ENCODE measurements at places on chromosomes 13 and 19.

DNA sequence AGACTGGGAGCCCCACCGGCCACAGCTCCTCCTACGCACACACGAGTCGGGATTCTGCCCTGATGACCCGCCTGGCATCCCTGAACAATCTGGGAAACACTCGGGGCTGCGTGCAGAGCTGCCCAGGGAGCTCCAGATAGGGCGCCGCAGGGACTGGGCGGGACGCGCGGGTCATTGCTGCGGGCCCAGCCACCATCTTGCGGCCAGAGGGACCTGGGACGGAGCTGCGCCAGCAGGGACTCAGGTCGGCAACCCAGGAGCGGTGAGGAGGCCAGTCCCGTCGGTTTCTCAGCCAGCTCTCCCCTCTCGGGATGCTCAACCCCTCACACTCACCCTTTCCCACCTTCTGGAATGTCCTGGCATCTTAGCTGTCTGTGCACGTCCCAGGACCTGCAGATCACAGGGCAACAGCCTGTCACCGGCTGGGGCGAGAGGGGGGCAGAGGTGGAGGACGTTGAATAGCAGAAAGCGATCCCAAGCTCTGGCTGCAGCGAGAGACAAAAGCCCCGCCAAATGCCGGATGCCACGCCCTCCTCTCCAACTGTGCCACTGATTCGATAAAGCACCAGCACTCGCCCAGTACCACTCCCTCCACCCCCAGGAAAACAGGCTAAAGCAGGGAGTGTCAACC, 20.4 kb upstream of the ZNF91 start:
- no peak for DNase-seq

DNA sequence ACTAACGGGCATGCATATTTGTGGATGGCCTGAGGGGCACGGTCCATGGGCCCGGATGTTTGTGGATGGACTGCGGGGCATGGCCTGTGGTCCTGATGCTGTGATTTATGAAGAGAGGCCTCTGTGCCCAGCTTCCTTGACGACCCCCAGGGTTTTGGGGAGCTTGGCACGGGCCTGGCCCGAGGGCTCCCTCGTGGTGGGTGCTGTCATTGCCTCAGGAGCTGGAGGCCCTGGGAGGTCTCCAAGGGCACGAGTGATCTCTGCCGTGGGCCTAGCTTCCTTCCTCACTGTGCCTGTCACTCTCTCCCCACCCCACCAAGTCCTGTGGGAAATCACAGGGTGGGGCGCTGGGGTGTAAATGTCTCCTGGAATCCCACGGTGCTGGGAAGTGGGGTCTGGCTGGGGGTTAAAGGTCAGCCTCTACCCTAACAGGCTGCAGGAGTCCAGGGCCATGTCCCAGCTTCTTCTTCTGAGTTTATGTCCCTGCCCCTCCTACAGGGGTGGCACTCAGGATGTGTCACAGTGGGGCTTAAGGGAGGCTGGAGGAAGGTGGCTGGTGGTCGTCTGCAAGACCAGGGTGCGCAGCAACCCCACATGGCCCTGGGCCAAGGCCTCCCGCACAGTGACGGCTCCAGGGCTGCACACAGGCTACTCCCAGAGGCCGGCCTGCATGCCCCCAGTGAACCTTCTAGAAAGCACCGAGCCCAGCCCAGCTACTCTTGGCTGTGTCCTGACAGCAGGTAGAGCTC, 27.6 kb upstream of the RANBP3 start:
- DNase-seq = no peak

DNA sequence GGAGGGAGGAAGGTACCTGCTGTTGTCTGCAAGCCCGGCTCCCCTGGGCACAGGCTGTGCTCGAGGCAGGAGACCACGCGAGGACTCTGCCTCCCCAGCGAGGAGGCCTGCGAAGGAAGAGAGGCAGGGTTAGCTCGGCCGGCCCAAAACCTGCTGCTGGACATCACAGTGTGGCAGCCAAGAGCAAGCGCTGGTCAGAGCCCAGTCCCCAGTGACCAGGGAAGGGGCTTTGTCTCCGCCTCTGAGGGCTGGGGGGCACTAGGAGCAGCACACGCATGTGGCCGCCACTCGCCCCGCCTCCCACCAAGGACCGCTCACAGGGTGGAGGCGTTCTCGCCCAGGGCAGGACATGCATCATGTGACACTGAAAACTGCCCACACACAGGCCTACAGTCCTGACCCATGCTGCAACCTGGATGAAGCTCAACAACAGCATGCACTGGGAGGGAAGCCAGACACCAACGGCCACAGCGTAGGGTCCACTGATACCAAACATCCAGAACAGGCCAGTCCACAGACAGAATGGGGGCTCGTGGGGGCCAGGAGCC, 8.5 kb downstream of the MIER2 start:
- no peak for DNase-seq

DNA sequence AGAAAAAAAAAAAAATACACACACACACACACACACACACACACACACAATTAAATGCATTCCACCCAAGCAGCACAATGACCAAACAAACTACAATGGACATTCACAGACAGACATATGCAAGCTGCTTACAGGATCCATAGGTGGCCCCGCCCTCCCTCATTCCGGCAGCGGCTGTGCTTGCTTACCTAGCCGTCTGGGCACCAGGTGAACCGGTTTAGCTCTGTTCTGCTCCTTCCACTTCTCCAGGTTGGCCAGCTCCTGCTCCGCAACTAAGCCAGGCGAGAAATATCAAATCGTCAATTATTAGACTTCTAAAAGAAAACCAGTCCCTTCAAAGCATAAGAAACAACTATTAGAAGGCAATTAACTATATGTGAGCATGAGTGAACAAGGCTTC, 23.1 kb downstream of the EPSTI1 start:
- no peak for DNase-seq

DNA sequence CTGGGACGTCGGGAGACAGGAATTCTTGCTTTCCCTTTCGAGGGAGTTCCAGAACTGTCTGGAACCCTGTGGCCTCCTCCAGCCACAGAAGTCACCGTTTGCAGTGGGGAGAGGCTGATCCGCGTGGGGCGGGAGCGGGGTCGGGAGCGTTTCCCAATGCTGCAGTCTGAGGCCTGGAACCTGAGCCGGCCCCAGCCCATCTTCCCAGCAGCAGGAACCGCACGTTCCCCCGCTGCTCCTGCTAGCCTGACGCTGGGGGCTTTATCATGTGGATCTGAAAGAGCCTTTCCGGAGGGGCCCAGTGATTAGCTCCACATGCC, 13.4 kb downstream of the DPP9 start:
- DNase-seq = no peak

DNA sequence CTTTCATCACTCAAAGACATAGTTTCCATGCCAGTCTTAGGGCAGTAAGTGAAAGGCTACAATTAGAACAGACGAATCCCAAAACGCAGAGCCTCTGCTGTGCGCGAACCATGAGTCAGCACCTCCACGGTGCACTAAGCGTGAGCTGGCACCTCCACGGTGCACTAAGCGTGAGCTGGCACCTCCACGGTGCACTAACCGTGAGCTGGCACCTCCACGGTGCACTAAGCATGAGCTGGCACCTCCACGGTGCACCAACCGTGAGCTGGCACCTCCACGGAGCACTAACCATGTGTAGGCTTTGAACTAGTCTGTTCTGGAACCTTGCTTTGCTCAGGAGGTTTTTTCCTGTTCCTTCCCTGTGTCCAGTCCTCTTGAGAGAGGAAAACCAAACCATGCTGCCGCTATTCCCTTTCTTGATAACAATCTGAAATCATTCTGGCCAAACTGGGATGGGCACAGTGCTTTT, 120.6 kb downstream of the IRS2 start:
- no peak for DNase-seq

DNA sequence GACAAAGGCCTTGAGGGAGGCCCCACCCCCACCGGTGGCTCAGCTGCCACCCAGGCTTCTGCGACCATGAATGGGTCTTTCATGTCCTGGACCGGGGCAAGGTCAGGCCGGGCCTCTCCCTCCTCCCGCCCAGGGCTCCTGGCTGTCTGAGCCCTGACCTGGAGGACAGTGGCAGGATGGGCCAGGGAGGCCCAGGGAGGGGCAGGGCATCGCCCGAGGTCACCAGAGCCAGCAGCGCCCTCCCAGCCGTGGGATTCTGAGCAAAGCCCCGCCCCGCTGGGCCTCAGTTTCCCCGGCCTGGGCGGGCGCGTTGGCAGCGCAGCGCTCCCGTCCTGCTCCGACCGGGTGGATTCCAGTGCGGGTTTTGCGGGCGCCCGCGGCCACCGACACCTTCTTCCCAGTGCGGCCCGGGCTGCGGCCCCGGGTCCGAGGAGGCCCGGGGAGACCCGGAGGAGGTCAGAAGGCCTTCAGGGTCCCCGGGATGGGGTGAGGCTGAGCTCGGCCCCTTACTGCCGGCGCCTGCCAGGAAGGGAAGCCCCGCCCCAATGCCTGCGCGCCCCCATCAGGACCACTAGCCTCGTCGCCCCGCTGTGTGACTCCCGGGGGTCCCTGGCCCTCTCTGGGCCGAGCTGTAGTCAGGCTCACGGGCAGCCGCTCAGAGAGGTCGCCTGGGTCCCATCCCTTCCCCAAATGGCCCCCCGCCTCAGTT, 24.6 kb upstream of the SEMA6B start:
- DNase-seq = no peak

DNA sequence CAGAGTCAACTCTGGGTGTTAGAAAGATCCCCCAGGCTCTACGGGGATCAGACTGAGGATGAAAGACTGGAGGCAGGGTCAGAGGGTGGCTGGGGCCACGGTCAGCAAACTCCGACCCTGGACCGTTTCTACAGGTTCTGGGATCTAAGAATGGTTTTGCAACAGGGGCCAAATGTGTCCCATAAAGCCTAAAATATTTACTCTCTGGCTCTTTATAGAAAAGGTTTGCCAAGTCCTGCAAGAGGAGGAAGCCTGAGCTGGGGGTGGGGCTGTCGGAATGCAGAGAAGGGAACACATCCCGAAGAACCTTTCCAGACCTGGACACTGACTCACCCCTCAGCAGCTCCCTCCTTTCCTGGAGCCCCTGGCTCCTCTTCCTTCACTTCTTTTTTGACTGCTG, 20.7 kb downstream of the LIG1 start:
- DNase-seq = no peak

DNA sequence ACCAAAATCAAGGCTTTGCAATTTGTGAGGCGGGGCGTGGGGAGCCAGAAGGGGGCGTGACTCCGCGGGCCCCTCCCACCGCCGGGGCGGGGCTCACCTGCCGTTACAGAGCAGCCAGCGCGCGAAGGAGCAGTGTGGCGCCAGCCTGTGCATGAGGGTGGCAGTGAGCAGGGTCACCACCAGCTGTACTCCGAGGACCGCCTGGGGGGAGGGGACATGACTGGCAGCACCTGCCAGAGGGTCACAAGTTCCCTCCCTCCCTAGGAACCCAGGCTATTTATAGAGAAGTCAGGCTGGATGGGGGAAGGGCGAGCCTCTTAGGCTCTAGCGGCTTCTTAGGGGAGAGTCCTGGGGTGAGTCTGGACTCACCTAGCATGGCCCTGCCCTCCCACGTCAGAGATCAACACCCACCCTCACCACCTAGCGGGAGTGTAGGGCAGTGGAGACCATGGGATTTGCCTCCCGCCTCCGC, 3.6 kb downstream of the TMEM161A start:
- DNase-seq = peak; percentile 52

- no peak for DNase-seq
Observed at GRCh38 chr13:23445794-23446193, 12.3 kb upstream of the SACS start.

GRCh38 chr19:18436671-18437490, 1.1 kb downstream of the ISYNA1 start:
- peak; percentile 88 for DNase-seq
